PC-9 (cell line): ENCODE measurements at places on chromosomes 2 and 18. TPM values are rescaled to one million over a fixed set of nuclear protein-coding genes. Genes with fewer than 3 reads are reported as not detected.

FAM124B gene
- total RNA-seq: 0.17 and 0.60 TPM in 2 replicates

LHCGR gene
- not detected in 2 replicates for total RNA-seq

NPC1 gene
- total RNA-seq: 39.6 and 40.9 TPM in 2 replicates

KYNU gene
- total RNA-seq: 44.5 and 55.7 TPM in 2 replicates

GRCh38 chr18:23721696-23722480 lies 32.6 kb downstream of the LAMA3 start:
- no peak overlapping the region for H3K27ac ChIP-seq
- H3K4me1 ChIP-seq: peaks cover 20% of the 10 kb centered on the region
- H3K27me3 ChIP-seq: no peaks in the 10 kb centered on the region
- H3K36me3 ChIP-seq: no peaks in the 10 kb centered on the region

GRCh38 chr2:60070736-60071489 lies 482.5 kb downstream of the BCL11A start:
- no peaks in the 10 kb centered on the region for H3K36me3 ChIP-seq
- H3K27me3 ChIP-seq: peaks cover 91% of the 10 kb centered on the region

- H3K4me1 ChIP-seq: no peaks in the 10 kb centered on the region
- H3K4me3 ChIP-seq: no peak overlapping the region
- H3K27me3 ChIP-seq: no peaks in the 10 kb centered on the region
- H3K27ac ChIP-seq: no peak overlapping the region
- no peak for DNase-seq
- H3K36me3 ChIP-seq: no peaks in the 10 kb centered on the region
Measured at GRCh38 chr18:21056545-21056944, 55.1 kb downstream of the ROCK1 start.

DNA sequence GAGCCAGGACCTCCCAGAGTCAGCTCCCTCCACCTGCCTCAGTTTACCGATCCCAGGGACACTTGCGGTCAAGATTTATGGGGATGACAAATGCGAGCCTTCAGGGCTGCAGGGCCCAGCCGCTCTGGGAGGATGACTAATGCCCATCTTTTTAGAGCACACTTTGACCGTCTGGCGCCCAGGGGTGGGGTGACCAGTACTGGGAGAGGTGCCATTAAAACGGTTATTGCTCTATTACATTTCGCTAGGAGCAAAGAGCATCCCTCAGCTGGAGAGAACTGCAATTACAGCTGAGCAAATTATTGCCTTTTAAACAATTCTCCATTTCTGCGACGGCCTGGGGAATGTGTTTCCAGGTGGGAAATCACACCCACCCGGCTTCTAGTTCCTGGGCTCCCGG lies 42.6 kb upstream of the HPCAL1 start:
- H3K36me3 ChIP-seq: no peaks in the 10 kb centered on the region
- no peaks in the 10 kb centered on the region for H3K27me3 ChIP-seq
- H3K27ac ChIP-seq: no peak overlapping the region
- DNase-seq: no peak
- H3K4me3 ChIP-seq: no peak overlapping the region

GRCh38 chr18:76860411-76860810 lies 38.1 kb downstream of the ZNF236 start:
- no peaks in the 10 kb centered on the region for H3K27me3 ChIP-seq
- no peak overlapping the region for H3K27ac ChIP-seq
- no peak for DNase-seq
- no peak overlapping the region for H3K4me3 ChIP-seq
- H3K4me1 ChIP-seq: no peaks in the 10 kb centered on the region
- no peaks in the 10 kb centered on the region for H3K36me3 ChIP-seq
